ENCODE measurements at places on chromosomes 5 and 9.

DNA sequence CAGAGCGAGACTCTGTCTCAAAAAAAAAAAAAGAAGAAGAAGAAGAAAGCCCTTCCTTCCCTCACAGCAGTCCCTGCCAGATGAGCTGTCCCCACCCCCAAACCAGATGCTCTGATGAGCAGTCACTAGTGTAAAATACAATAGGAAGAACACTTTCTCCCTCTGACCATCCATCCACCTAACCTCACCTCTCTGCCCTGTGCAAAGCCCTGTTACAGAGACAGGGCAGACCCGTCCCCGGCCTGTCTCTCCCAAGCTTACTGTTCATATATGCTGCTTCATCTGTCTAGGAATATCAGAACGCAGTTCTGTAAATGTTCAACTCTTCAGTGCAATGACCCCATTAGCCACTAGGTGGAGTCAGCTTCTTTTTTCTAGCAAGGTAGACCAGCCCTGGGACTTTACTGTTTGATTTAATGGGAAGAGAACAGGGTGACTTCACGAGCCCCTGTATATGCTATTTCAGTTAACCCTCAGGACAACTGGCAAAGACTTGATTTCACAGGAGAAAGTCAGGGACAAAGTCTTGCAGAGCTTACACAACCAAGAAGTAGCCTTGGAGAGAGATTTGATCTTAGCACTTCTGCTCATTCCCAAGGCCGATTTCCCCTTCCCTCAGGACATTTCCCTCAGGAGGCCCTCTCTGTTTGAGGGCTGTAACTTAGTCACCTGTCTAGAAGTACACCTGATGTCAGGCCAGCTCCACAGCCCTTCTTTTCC lies 14.9 kb upstream of the FGFR4 start:
- peak; percentile 86 for DNase-seq

DNA sequence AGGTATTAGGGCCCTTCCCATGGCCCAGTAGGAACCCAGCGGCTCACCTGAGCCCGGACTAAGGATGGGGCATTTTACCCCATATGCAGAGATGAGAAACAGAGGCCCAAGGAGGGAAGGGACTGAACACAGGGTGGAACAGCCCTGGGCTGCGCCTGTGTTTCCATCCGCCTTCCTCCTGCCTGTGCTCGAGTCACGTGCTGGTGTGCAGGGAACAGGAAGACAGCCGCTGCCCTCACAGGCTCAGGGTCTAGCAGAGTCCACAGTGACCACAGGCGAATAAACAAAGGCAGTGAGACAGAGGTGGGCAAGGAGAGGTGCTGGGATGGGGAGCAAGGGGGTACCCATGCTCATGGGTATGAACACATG lies 129.4 kb downstream of the C9orf50 start:
- DNase-seq = no peak

GRCh38 chr9:4716163-4716562 lies 24.8 kb downstream of the AK3 start:
- no peak for DNase-seq

DNA sequence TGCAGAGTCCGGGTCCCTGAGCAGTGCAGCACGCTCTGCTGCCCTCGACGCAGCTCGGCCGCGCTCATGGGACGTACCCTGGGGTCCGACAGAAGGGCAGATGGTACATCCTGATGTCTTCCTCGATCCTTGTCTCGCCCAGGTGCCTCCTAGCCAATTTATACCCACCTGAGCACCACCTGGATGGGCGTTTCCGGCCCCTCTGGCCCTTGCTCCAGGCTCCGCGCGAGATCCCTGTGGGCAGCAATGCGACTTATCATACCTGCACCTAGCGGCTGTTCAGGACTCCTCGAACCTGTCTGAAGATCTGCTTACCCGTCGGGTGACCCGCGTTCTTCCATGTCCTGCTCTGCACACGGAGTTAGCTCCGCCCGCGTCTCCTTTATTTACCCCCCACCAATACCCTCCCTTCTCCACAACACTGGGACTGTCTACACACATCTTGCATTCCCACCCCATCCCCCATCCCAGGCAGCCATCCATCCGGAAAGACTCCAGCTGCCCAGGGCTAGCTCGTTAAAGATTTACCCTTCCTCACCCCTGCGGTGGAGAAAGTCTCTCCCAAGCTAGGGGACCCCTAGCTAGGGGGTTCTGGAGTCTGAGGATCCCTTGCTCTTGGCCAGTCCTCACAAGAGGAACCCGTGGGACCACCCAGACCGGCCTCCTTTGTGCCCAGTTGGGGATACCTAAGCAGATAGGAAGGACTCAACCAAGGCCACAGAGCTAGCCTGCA lies at the start of gene KIF12:
KIF12 (minus strand) TSS at position 357 of the 733 bp plus-strand sequence; CDS start at position 341, 16 bp downstream.
- no peak for DNase-seq

DNA sequence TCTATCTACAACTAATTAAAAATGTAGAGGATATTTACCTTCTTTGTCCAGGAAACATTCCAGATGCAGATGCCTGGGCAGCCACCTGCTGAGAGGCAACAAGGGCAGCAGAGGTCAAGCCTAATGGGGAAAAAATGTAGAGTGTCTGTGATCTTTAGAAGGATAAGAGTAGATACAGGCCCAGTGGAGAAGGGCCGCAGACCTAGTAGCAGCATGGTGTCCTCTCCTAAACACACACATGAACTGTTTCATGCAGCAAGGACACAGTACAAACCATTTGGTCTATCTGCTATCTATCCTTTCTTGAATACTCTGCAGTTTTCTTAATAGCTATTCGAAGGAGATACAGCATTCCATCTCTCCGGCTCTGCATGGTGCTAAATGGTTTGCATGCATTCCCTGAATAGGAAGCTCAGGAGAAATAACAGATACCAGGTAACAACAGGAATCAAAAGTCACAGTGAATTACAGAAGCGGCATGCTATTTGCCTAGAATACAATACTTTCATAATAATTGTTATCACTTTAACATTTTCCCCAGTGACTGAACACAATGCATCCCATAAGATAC lies 107.3 kb downstream of the ZNF608 start:
- no peak for DNase-seq

DNA sequence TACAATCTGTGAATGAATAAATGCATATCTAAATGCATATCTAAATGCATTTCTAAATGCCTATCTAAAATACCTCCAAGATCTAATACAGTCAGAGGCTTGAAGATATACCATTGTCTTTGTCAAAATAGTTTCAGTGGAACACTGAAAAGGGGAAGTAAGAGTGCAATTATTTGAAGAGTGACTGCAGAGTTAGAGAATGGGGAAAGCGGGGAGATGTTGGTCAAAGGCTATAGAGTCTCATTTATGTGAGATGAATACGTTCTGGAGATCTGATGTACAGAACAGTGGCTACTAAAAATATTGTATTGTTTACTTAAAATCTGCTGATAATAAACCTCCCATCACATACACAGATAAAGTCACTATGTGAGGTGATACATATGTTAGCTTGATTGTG lies 1126.2 kb upstream of the CDH9 start:
- DNase-seq = no peak

DNA sequence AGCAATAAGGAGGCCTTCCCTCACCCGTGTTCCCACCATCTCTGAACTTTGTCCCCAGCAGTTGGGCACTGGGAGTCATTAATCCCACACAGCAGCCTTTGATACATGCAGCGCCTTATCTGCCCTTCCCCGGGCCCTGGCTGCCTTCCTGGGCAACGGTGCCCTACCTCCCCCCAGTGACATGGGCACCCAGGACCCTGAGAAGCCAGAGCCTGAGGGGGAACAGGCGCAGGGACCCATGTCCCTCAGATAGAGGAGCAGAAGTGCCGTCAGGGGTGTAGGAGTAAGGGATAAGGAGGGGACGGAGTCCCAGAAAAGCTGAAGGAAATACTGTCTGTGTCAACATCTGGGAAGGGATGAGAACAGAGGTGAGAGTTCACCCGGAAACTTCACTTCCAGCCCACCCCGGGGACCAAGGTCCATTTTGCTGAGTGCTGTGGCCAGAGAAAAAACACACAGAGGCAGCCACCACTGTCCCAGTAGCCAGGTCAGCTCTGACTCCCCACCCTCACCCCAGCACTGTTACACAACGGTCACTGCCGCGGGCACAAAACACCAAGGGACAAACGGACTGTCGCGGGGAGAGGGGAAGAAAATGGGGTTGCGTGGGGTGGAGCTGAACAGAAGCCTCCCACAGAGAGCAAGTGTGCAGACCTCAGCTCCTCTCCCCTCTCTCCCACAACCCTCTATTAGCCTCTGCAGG lies 3.8 kb downstream of the PCDH1 start:
- no peak for DNase-seq

- no peak for DNase-seq
Measured at GRCh38 chr5:141050622-141051520, at the start of gene PCDHB1. Gene PCDHB1 (plus strand): TSS chr5:141051374. CDS start chr5:141051471, 97 bp downstream.

DNA sequence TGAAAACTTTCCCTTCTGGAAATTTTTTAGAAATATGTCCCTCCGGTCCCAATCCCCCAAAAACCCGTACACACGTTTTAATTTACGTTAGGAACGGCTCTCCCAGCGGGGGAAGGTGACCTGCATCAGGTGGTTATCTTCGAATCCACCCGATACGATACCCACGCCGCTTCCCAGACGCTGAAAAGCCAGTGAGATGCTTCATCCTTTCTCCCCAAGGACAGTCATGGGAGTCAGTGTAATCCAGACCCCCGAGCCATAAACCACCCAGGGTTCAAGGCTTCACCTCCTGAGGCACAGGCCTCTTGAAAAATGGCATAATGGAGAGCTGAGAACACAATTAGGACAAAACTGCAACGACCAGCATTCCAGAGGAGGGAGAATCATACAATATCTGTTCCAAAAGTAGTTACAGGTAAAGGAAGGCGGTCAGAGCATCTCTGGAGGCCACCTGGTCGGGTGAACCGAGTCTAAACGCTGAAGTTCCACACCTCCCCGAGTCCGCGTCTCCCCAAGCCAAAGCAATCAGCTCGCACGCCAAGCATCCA lies 857 bp downstream of the FAM169A start:
- no peak for DNase-seq

DNA sequence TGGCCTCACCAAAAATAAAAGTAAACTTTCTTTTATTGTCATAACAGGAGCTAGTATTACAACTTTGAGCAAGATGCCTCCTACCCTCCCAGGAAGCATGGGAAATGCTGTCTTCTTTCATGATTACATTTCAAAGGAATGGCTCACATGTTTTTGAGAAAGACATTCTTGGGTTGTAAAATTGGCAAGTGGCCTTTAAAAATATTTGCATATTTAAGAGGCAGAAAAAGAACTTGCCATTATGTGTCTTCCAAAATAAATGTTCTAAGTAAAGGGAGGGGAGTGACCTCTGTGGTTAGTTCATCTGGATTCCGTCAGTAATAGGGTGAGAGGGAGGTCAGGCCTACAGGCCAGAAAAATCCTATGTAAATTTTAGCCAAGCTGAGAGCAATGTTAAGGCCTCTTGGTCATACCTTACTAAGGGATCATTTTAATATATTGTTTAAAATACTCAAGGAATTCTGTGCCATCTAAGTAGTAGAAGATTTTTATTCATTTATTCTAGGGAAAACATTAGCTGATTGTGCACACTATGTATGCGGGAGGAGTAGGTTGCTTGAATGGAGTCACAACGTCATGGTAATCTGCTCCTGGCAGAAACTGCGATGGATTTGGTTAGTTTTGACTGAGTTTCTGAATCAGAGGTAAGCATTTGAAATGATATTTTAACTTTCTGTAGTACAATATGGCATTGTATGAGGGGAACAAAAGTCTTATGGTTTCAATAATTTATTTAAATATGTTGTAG lies 1485.7 kb upstream of the CDH9 start:
- DNase-seq = no peak

- DNase-seq = no peak
Measured at GRCh38 chr5:37501152-37501551, 122.0 kb downstream of the WDR70 start.

DNA sequence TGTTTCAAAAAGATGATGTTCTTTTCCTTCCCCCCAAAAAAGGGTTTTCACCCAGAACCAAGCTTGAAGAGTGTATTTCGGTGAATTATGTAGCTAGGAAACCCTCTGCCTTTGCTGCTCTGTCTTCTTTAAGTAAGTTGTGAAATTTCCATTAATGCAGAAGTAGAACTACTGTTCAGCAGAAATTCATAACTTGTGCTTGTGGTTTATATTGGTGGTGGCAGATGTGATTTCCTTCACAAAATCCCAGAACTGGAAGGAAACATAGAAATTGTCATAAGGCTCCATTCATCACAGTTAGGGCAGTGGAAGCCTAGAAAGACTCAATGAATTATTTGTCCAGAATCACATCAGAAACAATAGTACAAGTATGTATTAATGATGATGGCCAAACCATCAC lies 42.1 kb upstream of the DAB2 start:
- peak; percentile 91 for DNase-seq

GRCh38 chr9:136576269-136576626 lies 30.4 kb upstream of the NOTCH1 start:
- DNase-seq = no peak

- no peak for DNase-seq
Measured at GRCh38 chr9:123556464-123557435, 200.8 kb downstream of the CRB2 start.

DNA sequence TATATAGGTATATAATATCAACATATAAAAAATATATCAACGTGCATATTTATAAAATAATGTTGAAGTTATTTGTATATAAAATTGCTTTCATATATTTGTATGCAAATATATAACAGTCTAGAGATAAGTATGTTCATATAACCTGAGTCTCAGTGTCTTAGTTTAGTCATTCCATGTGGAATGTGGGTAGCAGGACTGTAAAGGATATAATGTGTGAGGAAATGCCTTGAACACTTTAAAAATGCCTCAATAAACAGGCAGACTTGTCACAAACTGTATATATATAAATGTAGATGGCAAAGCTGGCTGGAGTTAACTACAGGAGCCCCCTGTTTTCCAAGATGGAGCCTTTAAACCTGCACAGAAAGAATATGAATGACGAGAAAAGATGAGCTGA lies 48.4 kb downstream of the CCDC125 start:
- DNase-seq = no peak

DNA sequence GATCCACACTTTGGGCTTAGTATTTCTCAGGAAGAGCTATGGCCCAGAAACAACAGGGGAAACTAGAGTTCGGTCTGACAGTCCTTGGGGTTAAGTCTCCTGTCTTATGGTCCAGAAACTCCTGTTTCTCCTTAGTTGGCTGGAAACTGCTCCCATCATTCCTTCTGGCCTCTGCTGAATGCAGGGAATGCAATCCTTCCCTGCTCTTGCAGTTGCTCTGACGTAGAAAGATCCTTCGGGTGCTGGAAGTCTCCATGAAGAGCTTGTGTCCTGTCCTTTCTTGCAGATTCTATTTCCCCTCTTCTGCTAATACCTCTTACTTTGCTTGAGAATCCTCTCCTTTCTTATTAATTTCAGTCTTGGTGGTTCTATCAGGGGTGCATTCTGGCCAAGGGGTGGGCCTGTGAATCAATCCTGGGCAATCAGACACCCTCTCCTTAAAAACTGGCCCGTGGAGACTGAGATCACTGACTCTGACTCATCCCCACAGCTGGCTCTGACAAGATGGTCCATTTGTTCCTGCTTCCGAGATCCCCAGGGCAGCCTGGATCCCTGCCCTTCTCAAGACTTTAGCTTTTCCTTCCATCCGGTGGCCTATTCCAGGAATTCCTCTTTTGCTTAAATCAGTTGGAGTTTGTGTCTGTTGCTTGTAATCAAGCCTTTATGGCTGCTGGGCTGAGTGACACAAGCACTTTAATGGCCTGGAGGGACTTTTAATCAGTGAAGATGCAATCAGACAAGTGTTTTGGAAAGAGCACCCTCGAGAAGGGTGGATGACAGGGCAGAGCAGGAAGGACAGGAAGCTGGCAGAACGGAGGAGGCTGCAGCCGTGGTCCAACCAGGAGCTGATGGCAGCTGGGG lies 23.7 kb downstream of the PTGS1 start:
- no peak for DNase-seq

GRCh38 chr5:3217771-3218495 lies 377.7 kb upstream of the IRX1 start:
- DNase-seq = no peak
